ENCODE measurements at places on chromosomes 5 and 9.

DNA sequence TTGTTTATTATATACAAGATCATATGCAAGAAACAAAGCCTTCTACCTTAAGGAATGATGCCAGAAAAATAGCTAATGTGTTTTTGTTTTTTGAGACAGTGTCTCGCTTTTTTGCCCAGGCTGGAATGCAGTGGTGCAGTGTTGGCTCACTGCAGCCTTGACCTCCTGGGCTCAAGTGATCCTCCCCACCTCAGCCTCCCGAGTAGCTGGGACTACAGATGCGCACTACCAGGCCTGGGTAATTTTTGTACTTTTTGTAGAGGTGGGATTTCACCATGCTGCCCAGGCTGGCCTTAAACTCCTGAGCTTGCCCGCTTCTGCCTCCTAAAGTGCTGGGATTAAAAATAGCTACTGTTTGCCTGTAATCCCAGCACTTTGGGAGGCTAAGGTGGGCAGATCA is 15.1 kb downstream of the ERCC6L2 start:
- DNase-seq = no peak

DNA sequence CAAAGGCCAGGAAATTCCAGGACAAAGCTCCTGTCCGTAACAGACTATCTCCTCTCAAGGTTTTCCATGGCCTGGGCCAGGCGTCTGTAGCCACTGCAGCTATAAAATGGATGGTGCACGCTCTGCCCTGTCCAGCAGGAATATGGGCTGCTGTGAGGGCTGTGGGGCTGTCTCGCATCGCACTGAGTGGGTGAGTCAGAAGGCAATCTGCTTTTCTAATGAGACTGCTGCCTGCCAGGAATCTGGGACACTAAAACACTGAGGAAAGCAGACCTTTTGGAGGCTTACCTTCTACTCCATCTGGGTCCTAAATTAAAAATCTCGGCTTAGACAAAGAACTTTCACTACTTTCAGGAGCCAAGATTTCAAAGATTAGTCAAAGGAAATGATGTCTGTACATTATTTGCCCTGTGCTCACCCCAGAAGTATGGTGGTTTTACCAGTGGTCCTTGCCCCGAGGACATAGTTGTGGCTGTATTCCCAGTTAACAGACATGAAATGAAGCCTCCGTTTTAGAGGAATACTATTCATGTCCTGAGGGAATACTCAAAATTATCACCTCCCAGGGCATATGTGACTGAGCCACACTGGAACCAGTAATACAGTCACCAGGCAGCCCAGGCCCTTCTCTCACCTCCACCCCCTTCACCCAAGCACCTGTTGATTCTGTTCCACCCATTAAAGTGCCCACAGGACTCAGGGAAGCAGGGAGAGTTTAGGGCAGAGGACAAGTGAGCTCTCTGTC is 56.4 kb downstream of the PFDN1 start:
- DNase-seq = no peak

DNA sequence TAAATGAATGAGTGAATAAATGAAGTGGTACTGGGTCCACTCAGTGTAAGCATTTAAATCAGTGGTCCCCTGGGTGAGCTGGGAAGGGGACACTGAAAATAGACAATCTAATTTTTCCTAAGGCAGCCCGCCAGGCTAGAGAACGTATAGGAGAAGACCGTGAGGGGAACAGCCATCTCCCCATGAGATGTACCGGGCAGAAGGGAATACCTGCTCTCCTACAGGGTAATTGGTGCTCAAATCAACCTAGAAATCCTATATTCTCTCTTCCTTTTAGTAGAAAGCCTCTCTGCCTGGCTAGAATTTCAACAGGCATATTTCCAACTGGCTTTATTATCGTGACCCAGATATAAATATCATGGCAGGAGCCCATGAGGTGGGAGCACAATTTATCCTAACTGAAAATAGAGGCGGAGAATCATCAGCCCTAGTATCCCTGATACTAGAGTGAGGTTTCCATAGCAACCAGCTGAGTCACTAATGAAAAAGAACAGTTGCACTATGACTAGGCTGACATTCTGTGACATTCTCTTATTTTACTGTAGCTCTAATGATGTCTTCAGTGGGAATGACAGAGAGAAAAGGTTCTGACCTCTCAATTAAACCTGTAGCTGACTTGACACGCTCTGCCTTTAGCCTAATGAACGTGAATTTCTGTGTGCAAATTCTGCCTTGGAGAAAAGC is 96.5 kb upstream of the CAST start:
- no peak for DNase-seq

DNA sequence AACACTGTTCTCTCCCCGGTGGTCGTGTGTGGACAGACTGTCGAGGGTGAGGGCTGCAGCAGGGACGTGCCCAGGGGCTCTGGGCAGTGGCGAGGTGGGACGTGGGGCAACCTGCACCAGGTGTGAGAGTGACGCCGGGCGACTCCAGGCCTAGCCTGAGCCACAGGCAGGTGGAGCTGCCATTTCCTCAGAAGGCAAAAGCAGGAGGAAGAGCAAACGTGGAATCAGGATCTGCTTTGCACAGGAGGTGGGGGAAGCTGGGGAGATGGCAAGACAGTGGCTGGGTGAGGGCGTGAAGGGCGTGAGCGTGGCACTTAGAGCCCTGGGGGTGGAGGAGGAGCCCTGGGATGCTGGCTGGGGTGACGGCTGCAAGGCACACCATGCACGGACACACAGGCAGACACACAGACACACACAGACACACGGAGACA is 39.6 kb upstream of the NSMF start:
- DNase-seq = no peak

GRCh38 chr9:135088979-135089847 is 1.7 kb downstream of the OLFM1 start:
- no peak for DNase-seq

DNA sequence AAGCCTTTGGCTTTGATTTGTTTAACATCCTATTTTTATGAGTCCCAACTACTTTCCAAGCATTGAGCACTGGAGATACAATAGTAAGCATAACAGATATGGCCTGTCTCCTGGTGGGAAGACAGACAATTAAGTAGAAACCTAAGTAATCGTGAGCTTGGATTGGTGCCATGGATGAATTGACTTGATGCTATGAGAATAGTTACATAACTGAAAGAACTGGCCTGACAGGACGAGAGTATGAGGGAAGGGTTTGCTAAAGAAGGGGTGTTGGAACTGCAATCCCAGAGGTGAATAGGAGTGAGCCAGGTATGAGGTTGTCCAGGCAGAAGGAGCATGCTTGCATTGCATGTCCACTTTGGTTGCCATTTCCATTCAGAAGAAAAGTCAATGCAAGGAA is 52.4 kb downstream of the GPR21 start:
- no peak for DNase-seq

- no peak for DNase-seq
Measured at GRCh38 chr5:40873286-40873880, 32.2 kb downstream of the CARD6 start.

- DNase-seq = no peak
Measured at GRCh38 chr9:89996773-89997172, 392.0 kb downstream of the GADD45G start.

DNA sequence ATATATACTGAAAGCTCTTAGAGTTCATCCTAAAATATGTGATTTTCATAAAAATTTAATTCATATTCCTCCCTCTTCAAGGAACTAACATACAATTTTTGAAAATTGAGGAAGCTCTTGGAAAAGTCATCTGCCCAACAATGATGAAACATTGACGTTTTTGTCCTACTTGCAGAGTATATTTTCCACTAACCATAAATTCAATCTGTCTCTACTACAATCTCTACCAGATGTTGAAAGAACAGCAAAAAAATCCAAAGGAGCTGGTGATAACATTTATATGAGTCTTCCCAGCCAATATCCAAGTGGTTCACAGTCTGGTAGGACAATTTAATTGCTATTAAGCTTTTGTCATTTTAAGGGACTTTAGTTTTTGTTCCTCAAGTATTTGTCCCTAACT is 81.1 kb upstream of the NR3C1 start:
- DNase-seq = no peak

DNA sequence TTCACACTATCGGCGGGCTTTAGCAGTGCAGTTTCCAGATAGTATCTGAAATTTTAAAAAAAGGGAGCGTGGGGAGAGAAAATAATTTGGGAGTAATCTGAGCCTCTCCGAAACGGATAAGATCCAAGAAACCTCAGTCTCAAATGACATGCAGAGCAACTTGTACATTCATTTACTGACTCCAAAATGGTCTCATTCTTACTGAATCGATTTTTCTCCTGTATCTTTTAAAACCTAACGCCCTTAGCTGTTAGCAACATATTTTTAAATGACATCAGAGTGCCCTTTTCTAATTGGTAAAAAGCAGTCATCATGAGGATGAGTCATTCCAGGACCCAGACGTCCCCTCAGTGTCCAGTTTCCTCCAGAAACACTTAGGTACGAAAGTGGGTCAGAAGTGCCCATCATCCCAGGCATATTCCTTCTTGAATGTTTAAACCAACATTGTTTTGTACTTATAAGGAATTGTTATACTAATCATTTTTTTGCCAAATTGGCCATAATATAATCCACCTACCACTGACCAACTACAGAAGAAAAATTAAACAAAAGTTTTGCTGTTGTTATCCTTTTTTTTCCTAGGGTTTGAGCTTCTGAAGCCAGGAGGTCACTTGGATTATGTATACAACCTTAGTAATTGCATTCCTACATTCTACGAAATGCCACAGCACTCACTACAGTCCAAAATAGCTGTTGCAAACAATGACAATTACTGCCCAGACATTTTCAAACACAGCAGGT is 354.4 kb downstream of the ADAMTS6 start:
- DNase-seq = no peak

GRCh38 chr9:110114859-110115201 is 93.1 kb downstream of the C9orf152 start:
- no peak for DNase-seq

DNA sequence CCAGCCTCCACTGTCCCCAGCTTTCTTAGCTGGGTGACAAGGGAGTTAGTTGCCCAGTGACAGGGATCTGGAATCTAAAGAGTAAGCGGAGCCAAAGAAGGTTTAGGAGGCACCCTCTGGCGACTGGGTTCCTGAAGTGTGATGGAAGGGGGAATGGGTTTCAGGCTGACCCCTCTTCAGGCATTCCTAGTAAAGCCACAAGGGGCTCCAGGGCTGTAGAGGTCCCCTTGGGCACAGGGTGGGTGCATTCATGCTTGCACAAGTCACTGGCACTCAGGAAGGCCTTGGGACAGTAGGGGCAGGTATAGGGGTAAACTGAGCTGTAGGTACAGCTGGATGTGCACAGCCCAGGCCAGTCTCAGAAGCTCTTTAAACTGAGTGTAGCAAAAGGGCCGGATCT is 74.2 kb downstream of the CPLANE1 start:
- no peak for DNase-seq

DNA sequence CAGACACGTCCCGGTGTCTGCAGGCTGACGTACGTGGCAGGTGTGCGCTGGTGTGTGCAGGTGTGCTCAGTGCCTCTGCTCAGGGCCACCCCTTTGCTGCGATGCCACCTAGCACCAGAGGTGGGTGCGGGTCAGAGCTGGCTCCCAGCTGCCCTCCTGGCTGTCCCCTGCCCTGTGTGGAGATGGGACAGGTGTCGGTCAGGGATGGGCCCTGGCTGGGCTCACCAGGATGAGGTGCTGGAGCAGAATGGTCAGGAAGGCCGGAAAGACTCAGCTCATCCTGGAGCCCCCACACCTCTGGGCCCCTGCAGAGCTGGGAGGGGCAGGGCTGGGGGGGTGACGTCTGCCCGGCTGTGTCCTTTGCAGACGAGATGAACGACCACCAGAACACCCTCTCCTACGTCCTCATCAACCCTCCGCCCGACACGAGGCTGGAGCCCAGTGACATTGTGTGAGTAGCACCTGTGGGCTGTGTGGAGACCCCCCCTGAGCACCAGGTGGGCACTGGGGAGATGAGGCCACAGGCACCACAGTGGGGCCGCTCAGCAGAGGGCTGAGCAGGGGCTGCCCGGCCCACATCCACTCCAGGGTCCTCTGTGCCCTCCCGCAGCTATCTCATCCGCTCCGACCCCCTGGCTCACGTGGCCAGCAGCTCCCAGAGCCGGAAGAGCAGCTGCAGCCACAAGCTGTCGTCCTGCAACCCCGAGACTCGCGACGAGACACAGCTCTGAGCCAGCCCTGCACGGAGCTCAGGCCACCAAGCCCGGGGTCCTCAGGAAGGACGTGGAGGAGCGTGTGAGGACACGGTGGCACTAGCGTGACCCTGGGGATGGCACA is 89.7 kb downstream of the KCNT1 start:
- no peak for DNase-seq

DNA sequence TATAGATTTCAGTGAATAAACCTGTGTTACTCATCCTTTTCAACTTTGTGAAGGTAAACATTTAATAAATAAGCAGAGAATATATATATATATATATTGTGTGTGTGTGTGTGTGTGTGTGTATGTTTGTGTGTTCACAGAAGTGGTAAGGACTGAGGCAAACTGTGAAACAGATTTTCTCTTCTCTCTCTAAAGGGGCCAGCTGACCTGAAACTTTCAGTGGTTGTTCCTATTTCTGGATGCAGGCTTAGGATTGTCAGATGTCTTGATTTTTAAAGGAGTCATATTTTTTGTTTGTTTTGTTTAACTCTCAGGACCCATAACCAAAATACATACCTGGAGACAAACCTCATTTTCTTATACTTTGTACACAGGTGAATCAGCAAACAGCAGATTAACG is 714.9 kb upstream of the MEF2C start:
- no peak for DNase-seq

- DNase-seq = no peak
Measured at GRCh38 chr9:14811844-14812243, 89.3 kb upstream of the CER1 start.

DNA sequence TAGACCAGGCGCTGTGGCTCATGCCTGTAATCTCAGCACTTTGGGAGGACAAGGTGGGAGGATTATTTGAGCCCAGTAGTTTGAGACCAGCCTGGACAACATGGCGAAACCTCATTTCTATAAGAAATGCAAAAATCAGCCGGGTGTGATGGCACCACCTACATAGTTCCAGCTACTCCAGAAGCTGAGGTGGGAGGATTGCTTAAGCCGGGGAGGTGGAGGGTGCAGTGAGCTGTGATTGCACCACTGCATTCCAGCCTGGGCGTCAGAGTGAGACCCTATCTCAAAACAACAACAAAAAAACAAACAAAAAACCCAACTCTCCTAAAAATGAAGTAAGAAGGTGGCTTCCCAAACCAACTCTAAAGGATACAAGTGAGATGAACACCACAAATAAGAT is 23.0 kb downstream of the IARS1 start:
- no peak for DNase-seq

- no peak for DNase-seq
Measured at GRCh38 chr5:159033351-159033657, 66.4 kb downstream of the EBF1 start.

GRCh38 chr5:78896132-78896531 is 89.0 kb downstream of the ARSB start:
- no peak for DNase-seq
